ENCODE measurements at places on chromosomes 2 and 18.
A peak's percentile ranks its signal among the peaks of the same experiment; 100 is the strongest.

DNA sequence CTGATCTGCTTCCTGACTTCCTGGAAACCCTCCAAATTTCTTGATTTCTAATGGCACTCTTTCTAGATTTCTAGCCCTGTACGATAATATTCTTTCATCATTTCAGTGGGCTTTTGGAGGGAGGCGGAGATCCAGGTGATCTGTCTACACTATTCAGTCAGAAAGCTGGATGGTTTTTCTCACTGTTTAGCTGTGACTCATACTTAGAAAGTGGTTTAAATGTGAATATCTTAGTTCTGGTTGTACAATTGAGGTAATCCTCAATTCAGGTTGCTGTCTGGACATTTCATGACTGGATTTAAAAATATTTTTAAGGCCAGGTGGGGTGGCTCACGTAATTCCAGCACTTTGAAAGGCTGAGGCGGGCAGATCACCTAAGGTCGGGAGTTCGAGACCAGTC, 20.8 kb downstream of the SEH1L start:
- no peak for DNase-seq

- DNase-seq: peak; percentile 92
Measured at GRCh38 chr2:231684314-231685223, 23.8 kb upstream of the PTMA start.

GRCh38 chr2:217412721-217413120, 552.9 kb upstream of the TNP1 start:
- no peak for DNase-seq

GRCh38 chr2:167438206-167438605, 549.9 kb downstream of the XIRP2 start:
- no peak for DNase-seq

GRCh38 chr18:32773382-32773712, 524 bp upstream of the KLHL14 start:
- no peak for DNase-seq

DNA sequence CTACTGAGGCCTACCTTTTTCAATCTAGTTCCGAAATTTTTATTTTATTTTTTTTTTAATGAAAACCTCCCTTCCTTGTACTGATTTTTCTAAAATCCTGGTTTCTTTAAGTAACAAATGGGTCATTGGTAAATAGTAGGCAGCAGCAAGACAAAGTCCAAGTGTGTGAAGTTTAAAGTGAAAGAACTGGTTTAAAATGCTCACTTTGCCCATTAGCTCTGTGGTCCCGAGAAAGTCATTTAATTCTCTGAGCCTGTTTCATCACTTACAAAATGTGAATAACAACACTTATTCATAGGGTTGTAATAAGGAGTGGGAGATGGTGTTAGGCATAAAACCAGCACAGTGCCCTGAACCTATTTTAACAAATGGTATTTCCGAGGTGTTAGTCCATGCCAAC, 426.2 kb downstream of the ERBB4 start:
- DNase-seq: no peak

GRCh38 chr2:207160115-207160514, 5.6 kb downstream of the KLF7 start:
- no peak for DNase-seq

DNA sequence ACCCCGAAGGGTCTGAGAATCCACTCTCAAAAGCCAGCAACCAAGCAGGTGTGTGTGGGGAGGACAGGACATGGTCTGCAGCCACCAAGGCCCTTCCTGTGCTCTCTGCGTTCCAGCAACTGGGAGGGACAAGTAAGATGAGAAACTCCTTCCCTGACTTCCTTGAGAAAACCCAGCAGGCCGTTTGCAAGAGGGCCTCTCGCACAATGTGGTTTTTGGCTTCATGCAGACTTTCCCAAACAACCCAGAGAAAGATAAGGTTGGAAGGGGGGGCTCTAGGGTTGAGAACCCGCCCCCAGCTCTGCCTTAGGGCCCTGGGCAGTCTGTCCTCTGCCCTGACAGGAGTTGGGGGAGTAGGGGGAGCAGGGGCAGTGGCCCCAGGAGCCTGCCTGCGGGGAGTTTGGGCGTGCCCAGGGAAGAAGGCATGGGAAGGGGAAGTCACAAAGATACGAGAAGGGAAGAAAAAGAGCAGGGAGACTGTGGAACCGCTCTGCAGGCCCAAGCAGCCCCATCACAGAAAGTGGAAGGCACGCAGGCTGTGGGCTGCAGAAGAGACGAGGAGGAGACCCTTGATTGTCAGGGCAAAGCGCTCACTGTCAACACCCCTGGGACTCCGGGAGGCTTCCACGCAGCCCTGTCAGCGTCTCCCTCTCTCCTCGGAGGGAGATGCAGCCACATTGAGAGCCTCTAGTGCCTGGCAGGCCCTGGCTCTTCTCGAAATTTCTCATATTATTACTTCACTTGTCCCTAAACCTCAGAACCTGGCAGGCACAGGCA, 99.8 kb downstream of the SMAD7 start:
- DNase-seq: no peak

Data from Karpas-422 (cell line).